B cell (primary cell): ENCODE measurements at places on chromosomes 7 and 10.

- no peaks in the 10 kb centered on the region for H3K27me3 ChIP-seq
- H3K4me1 ChIP-seq = no peaks in the 10 kb centered on the region
Measured at GRCh38 chr7:92506363-92506762, 22.0 kb downstream of the PEX1 start.

GRCh38 chr10:96673318-96674099, 46.8 kb downstream of the PIK3AP1 start:
- H3K27me3 ChIP-seq = no peaks in the 10 kb centered on the region
- peak overlapping the region; percentile 44 for H3K4me3 ChIP-seq
- H3K27ac ChIP-seq = peak overlapping the region; percentile 99
- DNase-seq = peak; percentile 90

- H3K27ac ChIP-seq = no peak overlapping the region
- no peaks in the 10 kb centered on the region for H3K27me3 ChIP-seq
- no peak overlapping the region for H3K4me3 ChIP-seq
- no peaks in the 10 kb centered on the region for H3K36me3 ChIP-seq
Measured at GRCh38 chr10:101380353-101381017, 26.5 kb downstream of the BTRC start.

DNA sequence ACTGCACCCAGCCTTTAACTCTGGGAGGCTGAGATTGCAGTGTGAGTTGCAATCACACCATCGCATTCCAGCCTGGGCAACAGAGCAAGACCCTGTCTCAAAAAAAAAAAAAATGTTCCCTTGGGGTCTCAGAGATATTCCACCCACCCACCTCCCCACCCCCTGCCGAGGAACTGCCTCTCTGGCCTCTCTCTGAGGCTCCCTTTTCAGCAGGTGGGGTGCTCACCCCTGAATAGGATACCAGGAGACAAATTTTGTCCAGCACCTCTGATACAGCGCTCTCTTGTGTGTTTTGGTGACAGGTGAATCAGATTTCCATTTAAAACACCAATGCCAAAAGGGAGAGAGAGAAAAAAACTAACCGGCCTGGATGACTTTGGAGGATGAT, 92.6 kb upstream of the KIF5B start:
- no peaks in the 10 kb centered on the region for H3K27me3 ChIP-seq
- H3K36me3 ChIP-seq = no peaks in the 10 kb centered on the region

DNA sequence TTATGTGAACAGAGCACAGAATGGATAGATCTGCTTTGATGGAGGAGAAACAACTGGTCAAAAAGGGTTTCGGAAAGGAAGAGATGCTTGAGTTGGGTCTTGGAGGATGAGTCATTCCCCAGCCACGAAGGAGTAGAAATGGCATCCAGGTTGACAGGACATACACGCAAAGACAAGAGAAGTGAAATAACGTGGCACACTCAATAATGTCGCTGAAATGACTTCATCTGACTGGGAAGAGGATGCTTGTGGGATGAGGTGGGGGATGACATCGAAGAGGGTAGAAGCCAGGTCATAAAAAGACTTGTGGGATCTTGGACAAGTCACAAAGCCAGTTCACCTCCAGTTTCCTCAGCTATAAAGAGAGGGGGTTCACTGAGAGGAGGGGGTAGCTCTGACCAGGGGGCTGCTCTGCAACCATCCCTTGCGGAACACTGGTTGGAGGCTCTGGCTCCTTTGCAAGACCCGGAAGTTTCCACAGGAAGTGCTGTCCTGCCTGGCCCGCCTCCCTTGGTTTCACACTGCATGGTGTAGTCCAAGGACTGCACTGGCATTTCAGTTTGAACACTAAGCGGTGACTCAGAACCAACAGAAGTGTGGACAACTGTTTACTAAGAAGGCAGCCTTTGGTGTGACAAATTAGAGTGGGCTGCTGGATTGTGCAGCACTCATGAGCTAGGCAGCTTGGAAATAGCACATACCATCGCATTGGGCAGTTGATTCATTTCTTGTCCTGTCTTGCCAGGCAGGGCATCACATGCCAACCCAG, 189.9 kb upstream of the ADO start:
- H3K4me3 ChIP-seq = no peak overlapping the region
- no peak for DNase-seq
- H3K27me3 ChIP-seq = no peaks in the 10 kb centered on the region
- H3K27ac ChIP-seq = no peak overlapping the region
- H3K4me1 ChIP-seq = peaks cover 15% of the 10 kb centered on the region

- H3K27me3 ChIP-seq = no peaks in the 10 kb centered on the region
- DNase-seq = no peak
- H3K4me1 ChIP-seq = no peaks in the 10 kb centered on the region
- H3K27ac ChIP-seq = no peak overlapping the region
- no peak overlapping the region for H3K4me3 ChIP-seq
Measured at GRCh38 chr7:1386623-1387220, 72.5 kb downstream of the MICALL2 start.

- DNase-seq = no peak
- no peaks in the 10 kb centered on the region for H3K4me1 ChIP-seq
- no peak overlapping the region for H3K4me3 ChIP-seq
- no peak overlapping the region for H3K27ac ChIP-seq
- no peaks in the 10 kb centered on the region for H3K36me3 ChIP-seq
Measured at GRCh38 chr10:10596256-10596655, 421.4 kb upstream of the CELF2 start.

DNA sequence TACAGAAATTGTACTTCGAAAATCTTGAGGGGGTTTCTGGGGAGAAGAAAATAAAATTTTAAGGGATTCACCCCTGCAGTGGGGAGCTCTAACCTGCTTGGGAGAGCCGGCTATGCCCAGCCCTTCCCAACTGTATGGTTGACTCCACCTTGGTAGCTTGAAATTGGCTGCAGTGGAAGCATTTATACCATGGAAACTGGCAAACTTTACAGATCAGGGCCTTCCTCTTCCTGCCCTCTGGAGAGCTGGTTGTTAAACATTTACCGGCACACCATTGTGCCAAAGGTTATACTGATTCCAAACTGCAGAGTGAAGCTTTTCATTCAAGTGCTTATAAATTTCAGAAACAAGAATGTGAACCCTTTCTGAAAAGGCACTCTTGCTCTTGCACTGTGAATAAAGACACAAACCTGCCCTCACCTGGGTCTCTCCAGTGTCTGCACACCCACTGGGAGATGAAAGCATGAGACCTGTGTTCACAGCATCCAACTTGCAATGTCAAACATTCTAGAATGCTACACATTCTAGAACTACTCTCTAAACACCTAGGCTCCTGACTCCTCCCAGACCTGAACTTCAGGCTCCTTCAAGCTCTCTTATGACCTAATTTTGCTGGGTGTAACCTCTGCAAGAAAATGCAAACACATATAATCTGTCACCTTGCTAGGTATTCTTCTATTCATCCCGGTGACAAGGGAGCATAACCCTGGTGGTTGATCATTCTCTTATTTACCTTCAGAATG, 44.7 kb downstream of the ABLIM1 start:
- H3K27ac ChIP-seq = no peak overlapping the region
- no peaks in the 10 kb centered on the region for H3K27me3 ChIP-seq
- no peak overlapping the region for H3K4me3 ChIP-seq
- no peak for DNase-seq
- H3K36me3 ChIP-seq = no peaks in the 10 kb centered on the region

DNA sequence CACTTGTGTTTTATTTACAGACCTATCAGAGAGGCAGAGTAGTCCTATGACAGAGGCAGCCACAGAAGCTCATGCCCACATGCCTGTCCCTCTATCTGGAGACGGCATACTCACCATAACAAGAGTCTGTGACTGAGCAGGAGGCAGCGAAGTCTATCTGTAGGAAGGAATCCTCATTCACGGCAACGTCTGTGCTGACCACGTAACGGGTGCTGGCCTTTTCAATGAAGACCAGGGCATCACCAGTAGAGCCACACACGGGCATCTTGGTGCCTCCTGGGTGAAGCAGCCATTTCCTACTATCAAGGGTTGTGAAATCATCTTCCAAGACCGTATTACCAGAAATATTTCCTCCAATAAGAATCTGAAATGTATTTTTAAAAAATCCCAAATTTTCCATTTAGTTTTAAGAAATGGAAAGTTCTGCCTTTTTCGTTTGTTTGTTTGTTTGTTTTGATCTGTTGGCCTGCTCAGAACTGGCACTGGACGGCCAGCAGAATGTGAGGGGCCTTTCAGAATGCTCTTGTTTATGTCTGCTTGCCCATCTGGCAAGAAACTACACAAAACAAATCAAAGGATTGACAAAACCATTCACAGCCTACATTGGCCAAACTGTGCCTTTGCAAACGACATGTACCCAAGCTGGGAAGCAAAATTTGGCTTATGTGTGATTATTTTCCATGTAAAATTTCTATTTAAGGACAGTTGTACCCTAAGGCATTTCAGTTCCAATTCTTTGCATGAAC, 93.1 kb upstream of the SLC26A5 start:
- H3K4me1 ChIP-seq = no peaks in the 10 kb centered on the region
- DNase-seq = no peak
- no peaks in the 10 kb centered on the region for H3K36me3 ChIP-seq
- no peak overlapping the region for H3K4me3 ChIP-seq
- H3K27me3 ChIP-seq = no peaks in the 10 kb centered on the region
- no peak overlapping the region for H3K27ac ChIP-seq

DNA sequence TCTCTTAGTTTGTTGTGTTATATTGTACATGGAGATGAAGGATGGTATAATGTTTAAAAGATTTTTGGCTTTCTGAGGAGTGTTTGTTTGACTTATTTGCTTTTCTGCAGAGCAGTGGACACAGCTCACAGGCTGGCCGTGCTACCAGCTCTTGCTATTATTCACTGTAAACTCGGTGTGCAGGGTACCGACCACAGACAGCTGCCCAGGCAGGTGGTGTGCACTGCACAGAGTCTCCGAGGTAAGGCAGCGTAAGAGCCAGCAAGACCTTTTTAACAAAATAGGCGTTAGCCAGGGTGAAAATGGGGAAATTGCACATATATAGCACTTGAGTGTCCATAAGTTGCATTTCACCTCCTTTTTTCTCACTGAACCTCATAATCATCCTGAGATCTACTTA, 438.0 kb downstream of the CNTNAP2 start:
- H3K4me1 ChIP-seq = no peaks in the 10 kb centered on the region
- DNase-seq = no peak
- H3K36me3 ChIP-seq = no peaks in the 10 kb centered on the region
- no peak overlapping the region for H3K27ac ChIP-seq

DNA sequence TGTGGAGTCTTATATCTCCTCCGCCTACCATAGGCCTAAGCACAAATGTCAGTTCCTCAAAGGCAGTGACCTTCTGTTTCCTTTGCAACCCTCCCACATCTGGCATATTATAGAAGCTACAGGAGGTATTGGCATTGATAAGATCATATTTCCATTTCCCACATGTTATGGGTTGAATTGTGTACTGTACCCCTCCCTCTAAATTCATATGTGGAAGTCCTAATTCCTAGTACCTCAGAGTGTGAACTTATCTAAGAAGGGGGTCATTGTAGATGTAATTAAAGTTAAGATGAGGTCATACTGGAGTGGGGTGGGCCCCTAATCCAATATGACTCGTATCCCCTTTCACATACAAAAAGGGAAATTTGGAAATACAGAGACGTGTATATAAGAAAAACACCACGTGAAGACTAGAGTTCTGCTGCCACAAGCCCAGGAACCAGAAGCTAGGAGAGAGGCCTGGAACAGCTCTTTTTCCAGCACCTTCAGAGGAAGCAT, 6.1 kb upstream of the LAMB4 start:
- peak overlapping the region; percentile 74 for H3K27ac ChIP-seq
- peak overlapping the region; percentile 14 for H3K4me3 ChIP-seq
- peak; percentile 42 for DNase-seq
- no peaks in the 10 kb centered on the region for H3K36me3 ChIP-seq
